A549 treated with ZK216348 at 1 μM for 4 hours (cell line): ENCODE measurements at places on chromosomes 16 and 17. TPM values are rescaled to one million over a fixed set of nuclear protein-coding genes. Genes with fewer than 3 reads are reported as not detected.

GRAP gene
- 0.22 to 1.2 TPM (median 0.34 TPM) in 5 replicates for total RNA-seq

AHSP gene
- total RNA-seq = not detected in 5 replicates

OR3A3 gene
- 0.07 TPM in 1 of 5 replicates, not detected in the others for total RNA-seq

DCUN1D3 gene
- 5.6 to 6.9 TPM (median 6.0 TPM) in 5 replicates for total RNA-seq

EIF3CL gene
- total RNA-seq = 54.0 to 95.3 TPM (median 72.8 TPM) in 5 replicates

PTX4 gene
- 0.14 TPM in 1 of 5 replicates, not detected in the others for total RNA-seq

ICAM2 gene
- total RNA-seq = not detected in 5 replicates

FSCN2 gene
- 0.27 to 2.0 TPM (median 1.3 TPM) in 5 replicates for total RNA-seq

TMED6 gene
- total RNA-seq = 0.15 TPM in 1 of 5 replicates, not detected in the others

ELAC2 gene
- total RNA-seq = 108 to 113 TPM (median 110 TPM) in 5 replicates

CARD14 gene
- total RNA-seq = 0.17 to 0.78 TPM (median 0.25 TPM) in 5 replicates

ARHGAP44 gene
- 2.1 to 3.3 TPM (median 2.9 TPM) in 5 replicates for total RNA-seq

SKA2 gene
- 92.2 to 204 TPM (median 96.5 TPM) in 5 replicates for total RNA-seq

FUS gene
- 500 to 693 TPM (median 524 TPM) in 5 replicates for total RNA-seq

LLGL2 gene
- total RNA-seq = 12.2 to 32.9 TPM (median 29.6 TPM) in 5 replicates

ABCA6 gene
- total RNA-seq = not detected in 5 replicates

APRT gene
- 263 to 424 TPM (median 397 TPM) in 5 replicates for total RNA-seq

RAD51C gene
- total RNA-seq = 52.4 to 67.0 TPM (median 57.5 TPM) in 5 replicates

TERB1 gene
- not detected in 5 replicates for total RNA-seq

RNF112 gene
- total RNA-seq = 0.32 to 0.98 TPM (median 0.51 TPM) in 5 replicates

HNF1B gene
- total RNA-seq = 17.9 to 24.3 TPM (median 22.8 TPM) in 5 replicates

ZNF750 gene
- total RNA-seq = not detected in 5 replicates

OVCA2 gene
- 46.0 to 83.1 TPM (median 74.2 TPM) in 5 replicates for total RNA-seq

SCIMP gene
- total RNA-seq = not detected in 5 replicates

CPHXL2 gene
- total RNA-seq = not detected in 5 replicates

KRT35 gene
- total RNA-seq = not detected in 5 replicates

CETP gene
- not detected in 5 replicates for total RNA-seq

DRC3 gene
- 1.8 to 2.8 TPM (median 2.4 TPM) in 5 replicates for total RNA-seq

HSPB9 gene
- total RNA-seq = not detected in 5 replicates

IGSF6 gene
- not detected in 5 replicates for total RNA-seq

SLX4 gene
- total RNA-seq = 3.1 to 5.8 TPM (median 5.6 TPM) in 5 replicates

C17orf50 gene
- total RNA-seq = 0.38 to 0.56 TPM in 2 of 5 replicates, not detected in the others

ZFP90 gene
- total RNA-seq = 4.9 to 9.4 TPM (median 8.8 TPM) in 5 replicates

GRB7 gene
- total RNA-seq = 3.9 to 7.4 TPM (median 5.1 TPM) in 5 replicates

NEUROD2 gene
- 0.18 TPM in 1 of 5 replicates, not detected in the others for total RNA-seq

C16orf46 gene
- total RNA-seq = 0.26 to 1.4 TPM (median 0.86 TPM) in 5 replicates

C1QL1 gene
- total RNA-seq = 13.1 to 36.0 TPM (median 31.1 TPM) in 5 replicates

KRT24 gene
- total RNA-seq = not detected in 5 replicates

STX1B gene
- 1.6 to 2.9 TPM (median 1.8 TPM) in 5 replicates for total RNA-seq

SULT1A1 gene
- 4.8 to 6.1 TPM (median 5.5 TPM) in 5 replicates for total RNA-seq

CNEP1R1 gene
- 11.0 to 23.6 TPM (median 20.2 TPM) in 5 replicates for total RNA-seq

KIF2B gene
- not detected in 5 replicates for total RNA-seq

RAB37 gene
- total RNA-seq = 1.0 to 2.1 TPM (median 1.3 TPM) in 5 replicates

SLC16A3 gene
- 65.3 to 167 TPM (median 146 TPM) in 5 replicates for total RNA-seq

STH gene
- total RNA-seq = not detected in 5 replicates

VTN gene
- 16.2 to 21.8 TPM (median 18.5 TPM) in 5 replicates for total RNA-seq

IL21R gene
- 0.05 TPM in 1 of 5 replicates, not detected in the others for total RNA-seq

CLDN9 gene
- total RNA-seq = 0.21 to 0.48 TPM (median 0.38 TPM) in 5 replicates

CRYBA1 gene
- not detected in 5 replicates for total RNA-seq

AIPL1 gene
- not detected in 5 replicates for total RNA-seq

CX3CL1 gene
- 0.07 to 0.19 TPM (median 0.12 TPM) in 4 of 5 replicates, not detected in the other for total RNA-seq

CPNE7 gene
- 47.2 to 79.8 TPM (median 72.6 TPM) in 5 replicates for total RNA-seq

HCRT gene
- 0.55 TPM in 1 of 5 replicates, not detected in the others for total RNA-seq

SP6 gene
- 2.9 to 4.1 TPM (median 3.8 TPM) in 5 replicates for total RNA-seq

ZNF785 gene
- not detected in 5 replicates for total RNA-seq

NSF gene
- total RNA-seq = 18.3 to 23.4 TPM (median 20.0 TPM) in 5 replicates

MPP2 gene
- total RNA-seq = 0.99 to 2.4 TPM (median 2.0 TPM) in 5 replicates

PFN1 gene
- total RNA-seq = 2,069 to 3,159 TPM (median 3,031 TPM) in 5 replicates

ABCA3 gene
- 13.8 to 23.1 TPM (median 19.7 TPM) in 5 replicates for total RNA-seq
